Thoracic aorta (tissue), 2 donors: ENCODE measurements at places on chromosomes 1 and 21.
A peak's percentile ranks its signal among the peaks of the same experiment; 100 is the strongest.

DNA sequence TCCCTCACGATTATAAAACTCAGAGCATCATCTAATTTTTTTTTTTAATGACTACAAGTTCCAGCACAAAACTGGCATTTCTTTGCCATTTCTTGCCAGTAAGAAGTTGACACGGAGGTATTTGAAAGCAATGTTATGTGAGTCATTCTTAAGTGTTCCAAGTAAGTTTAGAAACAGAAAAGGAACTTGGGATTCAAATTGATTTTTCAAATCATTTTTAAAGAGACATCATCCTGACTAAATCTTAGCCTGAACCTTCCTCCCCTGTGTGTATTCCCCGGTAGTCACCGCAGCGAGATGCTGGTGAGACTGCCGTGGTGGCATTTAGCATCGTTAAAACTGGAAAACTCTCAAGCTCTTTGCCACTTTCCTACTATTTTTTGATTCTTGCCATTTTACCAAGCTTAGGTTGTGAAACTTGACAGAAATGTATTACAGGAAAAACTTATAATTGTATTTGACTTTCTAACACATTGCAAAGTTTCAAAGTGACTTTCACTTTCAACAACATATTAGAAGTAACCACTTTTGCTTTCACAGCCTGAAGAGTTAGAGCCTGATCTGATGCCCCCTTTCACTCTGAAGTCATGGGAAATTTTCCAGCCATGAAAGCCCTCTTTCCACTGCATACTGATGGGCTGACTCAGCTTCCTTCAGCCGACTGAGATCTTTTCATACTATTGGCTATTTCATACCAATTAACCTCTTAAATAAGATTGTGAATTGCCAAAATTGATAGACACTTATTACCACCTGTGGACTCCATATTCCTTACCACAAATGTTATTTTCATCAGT lies 61.4 kb downstream of the OLFML2B start:
- DNase-seq: no peak

- no peak for DNase-seq
These were observed 58.0 kb downstream of the NKAIN1 start for GRCh38 chr1:31181515-31182343.

DNA sequence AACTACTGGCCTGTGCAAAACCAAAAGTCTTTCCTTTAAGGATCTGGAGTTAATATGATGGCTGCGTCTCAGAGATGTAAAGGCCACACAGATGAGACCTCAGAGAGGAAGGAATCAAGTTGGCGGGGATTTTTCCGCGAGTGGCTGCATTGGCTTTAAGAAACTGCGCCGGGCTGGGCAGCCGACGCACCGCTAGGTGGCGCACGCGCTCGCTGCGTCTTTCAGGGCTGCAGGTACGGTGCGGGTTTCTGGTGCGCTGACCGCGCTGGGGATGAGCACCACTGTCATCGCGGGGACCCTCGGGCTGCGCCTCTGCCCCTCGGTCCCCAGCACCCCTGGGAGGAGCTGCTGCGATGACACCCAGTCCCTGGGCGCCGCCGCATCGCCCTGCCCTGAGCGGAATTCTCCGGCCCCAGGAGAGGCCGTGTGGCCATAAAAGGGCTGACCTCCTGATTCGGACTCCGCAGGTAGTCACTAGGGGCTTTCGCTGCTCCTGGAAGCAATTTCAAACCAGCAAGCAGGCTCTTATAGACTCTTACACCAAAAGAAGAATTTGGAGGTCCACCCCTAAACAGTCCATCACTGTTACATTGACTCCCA lies 241.0 kb downstream of the KCNJ6 start:
- DNase-seq: no peak

DNA sequence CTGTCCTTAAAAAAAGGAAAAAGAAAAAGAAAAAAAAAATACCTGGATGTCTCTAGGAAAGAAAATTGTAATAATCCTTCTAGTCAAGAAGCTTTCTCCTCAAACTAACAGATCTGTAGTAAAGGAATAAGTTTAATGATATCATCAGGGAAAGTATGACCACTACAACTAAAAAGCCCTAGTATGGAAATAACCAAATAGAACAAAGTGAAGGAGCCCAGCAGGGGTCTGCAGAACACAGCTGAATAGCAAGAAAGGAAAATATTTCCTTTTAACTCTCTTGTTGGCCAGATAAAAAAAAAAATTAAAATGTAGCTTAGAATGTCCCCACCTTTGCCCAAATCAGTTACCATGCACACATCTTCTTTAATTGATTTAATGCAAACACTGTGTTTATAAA lies 43.2 kb downstream of the PRRX1 start:
- DNase-seq: no peak

- DNase-seq: no peak
These were observed 10.5 kb upstream of the SYNC start for GRCh38 chr1:32713081-32713480.

DNA sequence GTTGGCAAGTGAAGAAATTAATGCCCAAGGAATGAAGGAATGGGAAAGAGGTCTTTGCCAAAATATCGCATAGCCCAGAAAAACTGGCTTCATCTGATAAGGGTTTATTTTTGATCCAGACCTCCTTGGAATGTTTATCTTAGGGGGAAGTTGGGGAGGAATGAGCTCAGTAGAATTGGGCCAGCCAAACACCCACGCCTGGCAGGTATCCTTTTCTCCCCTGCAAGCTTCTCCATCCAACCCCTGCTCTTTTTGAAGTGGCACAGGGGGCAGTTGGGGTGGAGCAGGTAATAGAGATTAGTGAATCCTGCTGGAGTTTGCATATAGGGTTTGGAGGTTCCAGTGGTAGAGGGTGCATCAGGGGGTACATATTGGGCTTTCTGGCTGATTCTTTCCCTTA lies 21.1 kb downstream of the INTS3 start:
- no peak for DNase-seq

- peak; percentile 45 for DNase-seq
These were observed at the start of gene NUP210L for GRCh38 chr1:154154534-154155191. TSS of gene NUP210L (minus strand) at chr1:154155073.

GRCh38 chr21:20016435-20017005 lies 981.7 kb upstream of the NCAM2 start:
- DNase-seq: no peak

DNA sequence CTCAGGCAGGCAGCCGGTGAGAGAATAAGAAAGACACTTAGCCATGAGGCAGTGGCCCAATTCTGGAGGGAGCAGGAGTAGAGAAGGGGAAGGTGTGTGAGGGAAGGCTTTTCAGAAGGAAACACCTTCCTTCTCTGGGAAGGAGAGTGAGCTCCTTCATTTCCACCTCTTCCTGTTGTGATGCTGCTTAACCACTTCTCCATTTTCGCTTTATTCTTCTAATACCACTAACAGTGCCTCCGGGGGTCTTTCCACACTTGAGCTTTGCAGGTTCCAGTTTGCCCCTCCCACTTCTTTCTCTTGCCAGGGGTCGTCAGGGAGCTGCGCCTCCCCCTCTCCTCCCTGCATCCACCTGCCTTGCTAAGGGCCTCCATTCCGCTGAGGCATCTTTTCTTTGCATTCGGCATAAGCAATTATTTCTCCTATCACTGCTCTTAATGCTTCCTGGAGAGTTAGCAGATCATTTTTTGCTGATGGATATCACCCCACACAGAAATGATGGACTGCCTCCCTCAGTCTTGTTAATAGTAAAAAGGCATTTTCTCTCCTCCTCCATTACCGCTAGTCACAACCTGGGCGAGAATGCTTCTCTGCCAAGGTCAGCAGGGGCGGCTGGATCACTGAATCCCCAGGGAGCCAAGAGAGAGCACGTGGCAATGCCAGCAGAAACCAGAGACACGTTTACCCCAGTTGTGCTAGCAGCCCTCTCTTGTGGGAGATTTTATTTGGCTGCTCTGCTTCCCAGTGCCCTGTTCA lies 74.8 kb downstream of the ELAVL4 start:
- no peak for DNase-seq
